Daoy (cell line): ENCODE measurements at places on chromosomes 12 and 14. TPM values are rescaled to one million over a fixed set of nuclear protein-coding genes. Genes with fewer than 3 reads are reported as not detected.

Gene MDGA2
- 0.69 and 2.6 TPM in 2 replicates for total RNA-seq

Gene PNN
- total RNA-seq = 43.9 and 47.2 TPM in 2 replicates

Gene ACOT2
- 32.2 and 46.4 TPM in 2 replicates for total RNA-seq

Gene GARIN6
- total RNA-seq = not detected in 2 replicates
